ENCODE measurements at places on chromosomes 2 and 18.

DNA sequence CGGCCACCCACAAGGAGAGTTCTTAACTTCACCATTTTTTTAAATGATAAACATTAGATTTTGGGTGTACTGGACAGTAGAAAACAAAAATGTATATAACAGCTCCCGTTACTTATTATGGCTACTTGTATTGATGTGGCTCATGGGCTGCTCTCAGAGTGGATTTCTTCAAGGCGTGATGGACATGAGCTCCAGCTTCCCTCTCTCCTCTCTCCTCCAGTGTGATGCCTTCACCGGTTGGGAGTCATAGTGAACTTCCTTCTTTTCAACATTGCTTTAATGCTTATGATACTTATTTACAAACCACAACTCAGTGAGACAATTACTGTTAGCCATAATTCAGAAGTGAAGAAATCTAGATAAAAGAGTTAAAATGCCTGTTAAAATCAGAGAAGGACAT, 515.2 kb downstream of the RNF144A start:
- DNase-seq = no peak

GRCh38 chr2:40228310-40228709, 223.6 kb downstream of the SLC8A1 start:
- no peak for DNase-seq

- no peak for DNase-seq
Measured at GRCh38 chr2:13585732-13586131, 869.0 kb downstream of the TRIB2 start.

- DNase-seq = no peak
Measured at GRCh38 chr2:227322530-227323205, 2.4 kb upstream of the MFF start.

- DNase-seq = no peak
Measured at GRCh38 chr18:55539240-55539639, 48.8 kb downstream of the TCF4 start.

- DNase-seq = no peak
Measured at GRCh38 chr2:63891488-63892030, 49.9 kb downstream of the UGP2 start.

- no peak for DNase-seq
Measured at GRCh38 chr18:73679941-73680712, 467.5 kb downstream of the FBXO15 start.

GRCh38 chr2:234911271-234911670, 40.5 kb upstream of the SH3BP4 start:
- DNase-seq = no peak

DNA sequence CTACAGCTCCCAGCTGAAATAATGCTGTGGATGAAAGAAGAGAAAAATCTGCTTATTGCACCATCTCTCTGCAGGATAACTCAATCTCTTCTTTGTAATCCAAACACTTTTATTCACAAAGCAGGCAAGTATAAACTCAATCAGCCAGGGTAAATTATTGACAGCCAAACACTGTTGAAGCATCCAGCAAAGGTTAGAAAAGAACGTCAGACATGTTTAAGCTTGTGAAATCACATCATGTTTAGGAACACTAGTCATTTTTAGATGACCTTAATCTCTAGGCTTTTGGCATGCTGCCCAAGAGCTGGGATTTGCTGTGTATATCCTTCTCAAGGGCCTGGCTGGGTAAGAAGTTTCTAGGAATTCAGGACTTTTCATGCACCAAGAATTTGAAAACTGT, 1148.1 kb upstream of the FANCL start:
- no peak for DNase-seq

- no peak for DNase-seq
Measured at GRCh38 chr18:50928551-50928950, 39.3 kb upstream of the ELAC1 start.

GRCh38 chr18:67417864-67418523, 98.5 kb downstream of the DSEL start:
- no peak for DNase-seq

- DNase-seq = no peak
Measured at GRCh38 chr2:242085941-242086621, 216.6 kb downstream of the RTP5 start.

DNA sequence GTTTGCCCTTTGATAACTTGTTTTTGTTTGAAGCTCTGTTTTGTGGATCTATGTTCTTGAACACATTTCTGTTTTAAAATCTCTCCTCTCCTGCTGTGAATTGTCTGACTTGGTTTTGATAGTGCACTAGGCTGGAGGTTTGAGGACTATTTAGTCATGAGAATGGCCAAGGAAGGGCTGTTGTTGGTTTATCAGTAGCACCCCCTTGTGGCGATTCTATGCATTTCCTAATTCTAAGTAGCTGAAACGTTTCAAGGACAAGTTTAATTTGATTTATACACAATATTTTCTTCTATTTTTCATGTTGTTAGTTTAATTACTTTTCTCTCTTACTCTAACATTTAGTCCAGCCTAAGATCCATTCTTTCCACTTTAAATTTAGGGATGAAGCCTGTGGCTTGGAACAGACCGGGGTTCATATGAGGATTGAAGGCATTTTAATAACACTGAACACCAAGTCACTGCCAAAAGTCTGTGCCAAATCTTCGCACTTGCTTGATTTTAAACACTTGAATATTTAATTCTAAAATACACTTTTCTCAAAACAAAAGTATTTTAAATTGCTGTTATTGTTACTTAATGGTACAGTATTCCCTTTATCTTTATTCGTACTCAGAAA, 166.0 kb downstream of the SOCS6 start:
- no peak for DNase-seq

GRCh38 chr2:237701859-237702390, 74.5 kb downstream of the LRRFIP1 start:
- DNase-seq = no peak

DNA sequence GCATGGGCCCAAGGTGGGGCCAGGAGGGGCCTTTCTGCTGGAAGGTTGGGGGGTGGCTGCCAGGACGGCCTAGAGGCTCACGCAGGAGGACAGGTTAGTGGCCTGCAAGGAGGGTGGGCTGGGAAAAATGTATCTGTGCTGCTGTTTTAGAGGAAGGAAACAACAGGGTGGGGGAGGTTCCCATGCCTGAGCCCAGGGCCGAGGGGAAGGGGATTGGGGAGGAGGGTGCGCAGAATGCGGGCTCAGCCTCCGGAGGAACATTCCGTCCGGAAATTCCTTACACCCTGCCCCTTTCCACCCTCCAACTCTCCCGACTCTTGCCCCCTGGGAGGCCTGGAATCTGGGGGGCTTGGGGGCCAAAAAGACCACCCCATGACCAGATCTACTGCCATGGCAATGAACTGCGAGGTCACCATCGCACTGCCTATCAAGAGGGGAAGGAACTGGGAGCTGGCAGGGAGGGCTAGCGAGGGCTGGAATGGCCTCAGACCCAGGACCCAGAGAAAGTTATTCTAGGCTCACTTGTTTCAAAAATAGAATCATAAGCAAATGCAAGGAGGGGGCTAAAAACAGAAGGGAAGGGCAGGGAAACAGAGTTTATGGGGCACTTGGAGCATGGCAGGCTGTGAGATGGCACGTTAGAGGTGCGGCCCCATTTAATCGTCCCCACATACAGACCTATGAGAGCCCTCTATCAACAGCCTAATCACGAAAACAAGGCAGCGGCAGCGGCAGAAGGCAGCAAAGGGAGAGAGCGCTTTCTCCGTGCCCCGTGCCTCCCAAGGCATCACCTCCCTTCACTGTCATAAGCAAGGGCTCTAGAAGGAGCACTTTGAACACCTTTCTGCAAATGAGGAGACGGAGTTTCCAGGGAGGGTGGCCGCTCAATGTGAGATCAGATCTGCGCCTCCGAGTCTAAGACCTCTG, 90.4 kb downstream of the TNS1 start:
- DNase-seq = no peak

- no peak for DNase-seq
Measured at GRCh38 chr18:57561728-57562423, 24.6 kb downstream of the FECH start.

DNA sequence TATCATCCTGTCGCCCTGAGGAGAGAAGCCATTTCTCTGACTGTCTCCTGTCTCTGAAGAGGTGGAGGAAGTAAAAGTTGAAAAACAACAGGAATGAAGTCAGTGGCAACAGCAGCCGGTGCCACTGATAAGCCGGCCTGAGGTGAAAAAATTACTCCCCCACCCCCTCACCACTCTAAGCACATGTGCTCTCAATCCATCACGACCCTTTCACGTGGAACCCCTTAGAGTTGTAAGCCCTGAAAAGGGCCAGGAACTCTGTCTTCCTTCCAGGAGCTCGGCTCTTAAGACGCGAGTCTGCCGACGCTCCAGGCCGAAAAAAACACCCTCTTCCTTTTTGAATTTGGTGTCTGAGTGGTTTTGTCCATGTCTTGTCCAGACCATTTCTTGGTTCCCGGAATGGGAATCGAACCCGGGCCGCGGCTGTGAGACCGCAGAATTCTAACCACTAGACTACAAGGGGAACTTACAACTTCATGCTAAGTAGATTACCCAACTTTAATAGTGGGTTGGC, 40.7 kb upstream of the TRIM43 start:
- DNase-seq = no peak

GRCh38 chr2:218125626-218126080, at the start of gene CXCR2:
Gene CXCR2 (plus strand): TSS chr2:218126028. CDS start chr2:218134802, 8,774 bp downstream.
- no peak for DNase-seq

GRCh38 chr2:203583701-203584100, 48.6 kb upstream of the RAPH1 start:
- DNase-seq = no peak

GRCh38 chr2:74413001-74413698, 8.3 kb downstream of the C2orf81 start:
- no peak for DNase-seq

DNA sequence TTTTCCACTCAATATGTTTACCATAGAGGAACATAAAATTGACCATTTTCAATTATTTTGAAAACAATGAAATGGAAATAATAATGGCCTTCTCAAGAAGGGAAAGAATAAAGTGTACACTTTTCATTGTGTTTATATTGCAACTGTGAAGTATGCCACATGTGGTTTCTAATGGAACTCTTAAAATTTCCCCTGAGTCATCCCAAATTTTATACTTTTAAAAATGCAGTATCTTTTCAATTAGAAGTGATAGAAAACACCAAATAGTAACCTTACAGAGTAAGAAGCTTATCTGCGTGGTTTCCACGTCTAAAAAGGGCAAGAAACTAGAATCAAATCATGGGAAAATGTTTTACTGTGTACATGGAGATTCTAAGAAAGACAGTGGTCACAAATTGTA, 70.0 kb downstream of the SCG2 start:
- no peak for DNase-seq

- peak; percentile 7 for DNase-seq
Measured at GRCh38 chr2:128315122-128315828, 3.4 kb downstream of the HS6ST1 start.

GRCh38 chr2:11862049-11862448, 115.6 kb downstream of the LPIN1 start:
- no peak for DNase-seq

DNA sequence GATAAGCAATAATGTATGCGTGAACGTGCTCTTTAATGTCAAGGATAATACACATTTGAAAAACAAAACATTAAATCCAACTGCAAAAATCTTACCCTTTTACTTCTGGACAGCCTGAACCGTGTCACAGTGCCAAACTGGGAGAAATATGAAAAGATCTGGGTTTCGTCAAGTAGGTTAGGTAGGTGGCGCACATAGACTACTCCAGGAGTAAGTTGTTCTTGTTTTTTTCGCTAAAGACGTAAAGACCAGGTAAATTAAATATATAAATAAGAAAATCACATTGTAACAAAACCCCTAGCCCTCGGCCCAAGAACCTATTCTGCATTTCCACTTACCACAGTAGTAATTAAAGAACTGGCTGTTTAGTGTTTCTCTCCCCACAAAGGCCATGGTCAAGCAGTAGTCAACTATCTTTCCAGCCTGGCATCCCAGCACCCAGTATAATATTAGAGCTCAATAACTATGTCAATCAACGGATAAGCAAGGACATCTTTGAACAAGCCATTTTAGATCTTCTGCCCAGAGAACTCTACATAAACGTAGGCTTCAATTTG, 1.1 kb downstream of the NIFK start:
- no peak for DNase-seq

DNA sequence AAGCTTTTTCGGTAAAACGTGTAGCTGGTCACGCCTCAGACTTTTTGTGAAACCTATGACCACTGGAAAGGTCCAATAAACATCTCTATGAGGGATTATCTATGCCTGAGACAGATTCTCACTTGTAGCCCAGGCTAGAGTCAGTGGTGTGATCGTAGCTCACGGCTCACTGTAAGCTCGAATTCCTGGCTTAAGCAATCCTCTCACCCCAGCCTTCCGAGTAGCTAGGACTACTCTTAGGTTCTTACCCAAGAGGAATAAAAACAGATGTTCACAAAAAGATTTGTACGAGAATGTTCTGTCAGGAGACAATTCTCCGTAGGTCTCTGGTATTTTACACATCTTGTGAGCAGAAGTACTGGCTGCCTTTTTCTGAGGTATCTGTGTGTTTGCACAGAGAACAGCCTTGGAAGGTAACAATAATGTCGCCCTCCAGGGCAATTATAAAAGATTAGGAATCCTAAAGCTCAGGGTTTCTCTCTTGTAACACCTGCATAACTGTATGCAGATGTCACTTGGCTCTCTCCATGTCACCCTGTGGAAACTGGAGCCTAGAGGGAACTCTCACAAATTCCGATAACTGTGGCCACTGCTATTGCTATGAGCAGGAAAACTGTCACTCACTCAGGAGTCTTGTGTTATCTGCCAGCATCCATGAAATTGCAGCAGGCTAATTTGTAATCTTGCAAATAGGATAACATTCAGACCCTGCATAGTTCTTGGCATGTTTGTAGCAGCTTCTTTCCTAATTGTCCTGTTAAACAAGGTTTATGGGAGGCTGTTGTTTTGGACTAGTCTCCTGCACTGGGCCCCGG, 25.5 kb upstream of the RALBP1 start:
- no peak for DNase-seq

- no peak for DNase-seq
Measured at GRCh38 chr18:62877411-62878221, 162.3 kb downstream of the PHLPP1 start.

GRCh38 chr2:58598171-58598570, 357.0 kb upstream of the FANCL start:
- DNase-seq = no peak

DNA sequence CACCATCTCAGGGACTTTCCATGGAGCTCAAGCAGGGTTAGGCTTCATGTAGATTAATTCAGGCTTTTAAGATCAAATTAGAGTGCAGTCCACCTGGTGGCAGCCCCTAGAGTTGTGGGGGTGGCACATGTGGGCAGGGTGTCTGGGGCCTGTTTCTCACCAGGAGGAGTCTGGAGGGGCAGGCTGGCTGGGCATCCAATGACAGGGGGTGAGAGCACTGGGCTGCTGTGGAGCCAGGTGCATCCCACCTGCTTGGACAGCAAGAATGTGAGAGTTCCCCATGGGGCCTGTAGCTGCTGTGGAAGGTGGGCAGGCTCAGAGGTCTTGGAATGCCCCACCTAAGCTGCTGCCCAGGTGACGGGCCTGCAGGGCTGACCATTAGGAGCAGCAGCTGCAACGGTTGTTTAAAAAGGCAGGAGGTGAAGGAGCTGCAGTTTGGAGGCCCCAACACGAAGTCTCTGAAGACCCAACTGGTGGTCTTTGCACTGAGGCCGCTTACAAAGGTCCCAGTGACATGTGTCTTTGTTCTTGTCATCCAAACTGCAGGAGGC, 686.3 kb upstream of the HS6ST1 start:
- DNase-seq = no peak

- no peak for DNase-seq
Measured at GRCh38 chr2:45786836-45787357, 135.4 kb downstream of the PRKCE start.

Data from activated CD4-positive, alpha-beta T cell treated with anti-CD3 and anti-CD28 coated beads for 1 hour (primary cell).